HCEC 1CT (cell line): ENCODE measurements at places on chromosomes 11 and 22.
A peak's percentile ranks its signal among the peaks of the same experiment; 100 is the strongest.

GRCh38 chr11:117618302-117618981 is 178.6 kb downstream of the DSCAML1 start:
- DNase-seq: no peak

DNA sequence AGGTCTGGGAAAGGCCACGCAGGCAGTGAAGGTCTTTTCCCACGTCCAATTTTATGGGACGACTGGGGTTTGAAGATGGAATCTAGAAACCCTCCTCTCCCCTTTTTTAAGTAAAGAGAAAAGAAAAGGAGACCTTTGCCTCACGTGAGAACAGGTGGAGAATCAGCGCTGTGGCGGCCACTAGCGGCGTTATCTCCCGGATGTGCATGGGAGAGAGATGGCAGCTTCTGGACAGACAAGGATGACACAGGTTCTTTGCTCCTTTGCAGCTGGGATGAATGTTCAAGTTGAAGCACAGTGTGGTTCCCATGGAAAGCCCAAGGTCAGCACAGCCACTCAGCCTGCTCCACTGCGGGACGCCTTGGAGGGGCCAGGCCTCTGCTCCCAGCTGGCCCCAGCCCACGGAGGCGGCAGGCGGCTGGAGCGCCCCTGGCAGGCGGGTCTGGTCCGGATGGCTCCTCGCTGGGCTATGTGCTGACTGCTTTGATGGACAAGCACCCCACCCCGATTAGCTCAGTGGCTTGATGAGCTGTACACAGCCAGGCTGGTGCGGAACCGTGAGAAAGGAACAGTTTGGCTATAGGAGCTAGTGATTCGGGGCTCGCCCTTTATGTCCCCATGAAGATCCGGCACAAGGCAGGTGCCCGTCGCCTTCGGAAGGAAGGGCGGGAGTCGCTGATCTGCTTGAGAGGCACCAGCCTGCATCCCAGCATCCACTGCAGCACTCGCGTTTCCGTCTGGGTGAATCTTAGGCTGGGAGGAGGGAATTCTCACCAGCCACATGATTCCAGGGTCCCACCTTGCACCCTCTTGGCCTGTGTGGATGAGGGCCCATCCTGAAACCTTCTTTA is 14.5 kb upstream of the BID start:
- no peak for DNase-seq

DNA sequence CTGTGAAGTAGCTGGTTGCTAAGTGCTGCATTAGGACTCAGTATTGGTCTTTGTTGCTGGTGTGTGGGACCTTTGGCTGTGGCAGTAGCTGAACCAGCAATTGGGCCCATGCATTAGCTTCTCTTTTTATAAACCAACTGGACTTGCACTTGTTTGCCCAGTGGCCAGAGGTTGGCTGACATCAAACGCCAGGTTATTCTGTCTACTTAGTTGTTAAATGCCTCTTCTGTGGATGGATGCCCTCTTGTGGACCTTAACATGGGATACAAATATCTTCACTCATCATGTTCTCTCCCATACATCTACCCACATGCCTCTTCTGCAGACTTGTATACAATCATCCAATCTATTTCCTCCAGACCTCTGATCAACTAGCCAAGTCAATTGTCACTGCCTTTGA is 26.4 kb upstream of the ARHGAP20 start:
- no peak for DNase-seq

DNA sequence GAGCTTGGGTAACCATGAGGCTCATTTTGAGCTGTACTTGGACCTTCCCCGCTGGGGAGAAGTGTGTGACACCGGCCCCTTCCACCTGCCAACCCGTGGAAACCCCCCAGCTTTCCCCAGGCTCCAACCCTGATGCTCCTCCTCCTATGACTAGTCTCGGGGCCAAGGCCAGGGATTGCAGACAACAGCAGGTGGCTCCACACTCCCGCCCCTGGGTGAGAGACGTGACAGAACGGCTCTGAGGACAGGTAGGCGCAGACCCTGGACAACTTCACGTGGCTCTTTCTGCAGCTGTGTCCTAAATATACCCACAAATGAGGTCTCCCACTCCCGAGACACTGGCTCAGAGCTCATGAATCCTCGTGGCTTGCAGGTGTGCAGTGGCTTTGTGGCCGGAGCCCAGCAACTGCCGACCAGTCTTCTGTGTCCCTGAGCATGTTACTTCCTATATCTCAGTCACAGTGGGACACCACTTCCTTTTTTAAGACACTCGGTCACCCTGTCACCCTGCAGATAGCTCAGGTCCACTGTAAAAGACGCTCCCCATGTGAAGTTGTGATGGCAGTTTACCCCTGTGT is 55.2 kb downstream of the NECTIN1 start:
- no peak for DNase-seq

GRCh38 chr11:64146036-64146955 is 19.6 kb downstream of the MACROD1 start:
- DNase-seq: no peak

DNA sequence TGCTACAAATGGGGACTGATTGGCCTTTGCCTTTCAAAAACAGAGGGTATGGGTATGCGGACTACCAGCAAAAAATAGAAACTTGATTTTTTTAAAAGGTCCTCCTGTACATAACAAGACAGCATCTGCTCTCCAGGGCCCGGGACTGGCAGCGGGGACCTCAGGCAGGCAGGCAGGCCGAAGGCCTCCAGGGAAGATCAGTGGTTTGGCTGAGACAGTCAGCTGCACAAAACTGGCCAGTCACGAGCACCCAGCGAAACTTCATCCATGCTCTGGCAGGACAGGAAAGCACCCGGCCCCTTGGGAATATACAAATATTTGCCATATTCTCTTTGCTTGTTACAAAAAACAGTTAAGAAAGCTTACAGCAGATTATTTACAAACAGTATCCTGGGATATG is 11.0 kb downstream of the RPL27A start:
- no peak for DNase-seq

- DNase-seq: no peak
These were observed 66.3 kb downstream of the CABIN1 start for GRCh38 chr22:24077416-24077815.

GRCh38 chr11:125494974-125495725 is 915 bp downstream of the FEZ1 start:
- DNase-seq: no peak

DNA sequence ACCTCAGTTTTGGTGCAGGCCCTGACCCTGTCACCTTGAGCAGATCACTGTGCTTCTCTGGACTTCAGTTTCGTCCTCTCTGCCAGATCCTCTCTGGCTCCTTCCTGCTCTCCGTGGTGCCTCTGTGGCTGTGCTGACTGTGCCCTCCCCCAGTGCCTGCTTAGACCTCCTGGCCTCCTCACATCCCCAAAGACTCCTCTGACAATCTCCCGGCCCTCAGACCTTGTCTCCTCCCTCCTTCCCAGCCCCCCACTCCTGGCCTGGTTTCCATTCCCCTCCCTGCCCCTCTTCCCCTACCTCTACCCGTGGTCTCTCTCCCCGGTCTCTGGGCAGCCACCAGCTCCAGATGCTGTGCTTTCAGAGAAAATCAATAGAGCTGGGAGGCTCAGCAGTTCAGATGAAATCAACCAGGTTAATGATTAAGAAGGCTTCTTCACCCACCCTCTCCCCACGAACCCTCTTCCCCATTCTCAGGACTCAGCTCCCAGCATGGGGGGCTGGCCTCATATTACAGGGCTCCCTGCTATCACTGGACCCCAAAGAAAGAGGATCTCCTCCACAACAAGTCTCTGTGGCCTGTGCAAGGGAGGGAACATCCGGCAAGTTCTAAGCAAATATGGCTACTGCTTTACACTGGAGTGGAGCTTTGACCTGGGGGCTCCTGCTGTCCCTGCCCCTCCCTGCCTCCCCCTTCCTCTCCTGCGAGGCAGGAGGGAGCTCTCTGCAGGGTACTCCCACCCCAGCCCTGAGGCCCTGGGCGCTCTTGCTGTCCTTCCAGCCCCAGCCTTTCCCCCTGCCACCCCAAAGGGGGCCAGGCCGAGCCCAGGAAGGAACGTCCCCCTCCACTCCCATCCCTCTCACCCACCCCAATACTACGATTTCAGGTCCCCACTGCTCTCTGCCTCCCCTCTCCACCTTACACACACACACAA is 8.5 kb downstream of the BACE1-AS start:
- no peak for DNase-seq

- DNase-seq: no peak
These were observed 669 bp upstream of the TIGD3 start for GRCh38 chr11:65353900-65354264.

DNA sequence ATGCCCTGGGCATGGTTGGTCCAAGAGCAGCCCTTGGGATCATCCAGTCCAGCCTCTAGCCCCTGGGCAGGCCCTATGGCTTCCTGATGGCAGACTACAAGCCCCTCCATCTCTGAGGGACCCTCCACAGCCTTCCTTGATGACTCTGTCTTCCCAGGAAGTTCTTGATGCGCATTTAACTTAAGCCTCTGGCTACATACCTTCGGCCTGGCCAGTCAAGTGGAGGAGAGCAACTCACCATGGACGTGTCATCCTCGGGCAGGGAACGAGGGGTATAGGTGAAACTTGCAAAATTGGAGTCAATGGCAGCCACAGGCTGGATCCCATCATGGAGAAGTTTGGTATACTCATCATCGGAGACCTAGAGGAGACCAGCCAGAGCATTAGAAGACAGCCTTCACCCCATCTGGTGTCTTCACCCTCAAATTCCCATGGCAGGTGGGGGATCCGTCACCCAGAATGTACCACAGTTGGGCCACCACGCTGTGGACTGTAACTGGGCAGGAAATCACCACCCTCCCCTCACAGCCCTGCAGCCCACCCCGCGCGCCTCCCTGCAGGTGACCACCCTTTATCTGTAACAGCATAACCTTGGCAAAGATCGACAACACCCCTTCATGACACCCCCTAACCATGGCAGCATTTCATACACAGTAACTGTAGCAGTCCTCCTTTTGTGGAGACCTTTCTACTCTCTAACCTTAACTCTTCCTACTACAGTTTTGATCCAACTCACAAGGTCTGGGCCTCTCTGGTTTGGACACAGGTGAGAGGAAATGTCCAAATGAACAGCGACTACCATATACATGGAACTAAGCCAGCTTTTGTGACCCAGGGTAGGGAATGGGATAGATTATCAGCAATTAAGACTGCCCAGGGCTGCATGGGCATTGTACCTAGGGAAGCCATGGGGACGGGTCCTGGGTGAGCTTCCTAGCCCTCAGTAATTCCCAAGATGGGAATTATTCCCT is 91.7 kb downstream of the PDE2A start:
- DNase-seq: no peak

GRCh38 chr11:78905756-78906155 is 331.1 kb upstream of the NARS2 start:
- no peak for DNase-seq

GRCh38 chr11:1669546-1670218 is 27.3 kb upstream of the KRTAP5-6 start:
- DNase-seq: no peak

DNA sequence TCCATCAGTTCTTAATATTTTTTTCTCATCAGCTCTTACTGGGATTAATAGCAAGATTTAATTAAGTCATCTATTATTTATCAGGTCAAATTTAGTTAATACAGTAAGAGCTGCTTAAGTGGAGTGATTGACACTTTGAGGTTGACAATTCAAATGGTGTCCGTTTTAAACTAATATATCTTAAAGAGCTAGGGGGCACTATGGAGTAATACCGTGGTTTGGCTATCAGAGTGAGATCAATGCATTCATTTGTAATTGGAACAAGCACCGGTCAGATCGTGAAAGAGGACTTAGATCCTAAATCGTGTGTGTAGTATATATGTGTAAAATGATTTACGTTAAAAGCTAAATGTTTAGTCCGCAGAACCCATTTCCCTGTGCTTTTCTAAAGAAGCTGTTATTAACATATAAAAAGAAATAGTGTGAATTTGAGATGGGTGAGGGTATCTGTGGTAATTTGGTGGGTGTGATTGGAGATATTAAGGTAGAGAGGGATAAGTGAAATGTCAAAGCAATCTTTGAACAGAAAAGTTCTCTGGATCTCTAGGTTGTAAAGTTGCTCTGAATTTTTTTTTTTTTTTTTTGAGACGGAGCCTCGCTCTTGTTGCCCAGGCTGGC is 2.3 kb downstream of the SIK2 start:
- peak; percentile 57 for DNase-seq

GRCh38 chr11:10709299-10710086 is 15.9 kb upstream of the IRAG1 start:
- DNase-seq: no peak

DNA sequence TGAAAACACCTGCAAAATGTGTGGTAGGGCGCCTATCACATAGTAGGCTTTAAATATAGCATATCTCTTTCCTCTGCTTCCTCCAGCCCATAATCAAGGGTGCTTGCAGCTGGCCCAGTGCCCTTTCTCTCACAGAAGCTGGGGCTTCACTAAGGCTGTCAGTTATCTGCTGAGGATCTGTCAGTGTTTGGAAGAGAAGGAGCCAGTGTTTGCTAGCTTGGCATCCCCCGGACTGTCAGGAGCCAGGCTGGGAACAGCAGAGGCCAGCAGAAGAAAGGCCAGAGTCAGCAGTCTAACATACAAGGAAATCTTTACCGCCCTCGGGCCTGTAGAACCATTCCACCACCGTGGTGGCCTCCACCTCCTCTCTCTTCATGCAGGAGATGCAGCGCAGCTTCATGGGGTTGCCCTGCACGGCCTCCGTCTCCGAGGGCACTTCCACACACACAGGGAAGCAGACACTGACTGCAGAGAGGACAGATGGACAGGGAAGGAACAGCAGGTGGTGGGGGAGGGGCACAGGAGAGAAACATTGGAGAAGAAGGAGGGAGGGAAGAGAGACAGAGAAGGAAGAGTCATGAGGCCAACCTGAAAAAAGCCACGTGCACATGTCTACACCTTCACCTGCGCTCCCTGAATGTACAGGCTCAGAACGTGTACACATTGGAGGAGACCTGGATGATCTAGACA is 9.0 kb downstream of the SCN3B start:
- no peak for DNase-seq

- DNase-seq: no peak
These were observed 48.6 kb upstream of the OLFML1 start for GRCh38 chr11:7436657-7437056.

DNA sequence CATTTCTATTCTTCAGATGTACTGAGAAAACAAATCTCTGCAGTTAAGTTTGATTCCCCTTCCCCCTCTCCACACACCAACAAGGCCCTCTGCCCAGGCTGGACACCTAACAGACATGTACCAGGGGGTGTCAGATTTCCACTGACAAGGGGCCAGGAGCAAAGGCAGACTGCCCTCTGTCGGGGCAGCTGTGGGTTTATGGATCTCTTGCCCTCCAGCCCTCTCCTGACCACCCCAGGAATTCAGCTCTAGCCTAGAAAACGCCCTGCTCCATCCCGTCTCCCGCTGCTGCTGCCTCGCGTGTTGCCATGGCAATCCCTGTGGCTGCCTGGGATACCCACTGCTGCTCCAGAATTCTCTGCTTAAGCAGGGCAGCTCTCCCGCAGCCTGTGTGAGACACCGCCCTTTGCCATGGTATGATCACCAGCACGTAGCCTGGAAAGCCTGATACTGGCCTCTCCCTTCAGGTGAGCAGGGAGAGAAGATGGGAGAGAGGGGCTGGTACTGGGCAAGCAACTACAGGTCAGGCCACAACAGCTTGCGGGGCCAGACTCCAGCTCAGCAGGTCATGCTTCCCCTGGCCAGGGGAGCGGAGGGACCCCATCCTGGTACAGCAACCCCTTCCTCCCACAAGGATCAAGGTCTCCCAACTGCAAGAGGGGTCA is 41.6 kb downstream of the BUD13 start:
- no peak for DNase-seq
